ENCODE measurements at places on chromosomes 11 and 22.

DNA sequence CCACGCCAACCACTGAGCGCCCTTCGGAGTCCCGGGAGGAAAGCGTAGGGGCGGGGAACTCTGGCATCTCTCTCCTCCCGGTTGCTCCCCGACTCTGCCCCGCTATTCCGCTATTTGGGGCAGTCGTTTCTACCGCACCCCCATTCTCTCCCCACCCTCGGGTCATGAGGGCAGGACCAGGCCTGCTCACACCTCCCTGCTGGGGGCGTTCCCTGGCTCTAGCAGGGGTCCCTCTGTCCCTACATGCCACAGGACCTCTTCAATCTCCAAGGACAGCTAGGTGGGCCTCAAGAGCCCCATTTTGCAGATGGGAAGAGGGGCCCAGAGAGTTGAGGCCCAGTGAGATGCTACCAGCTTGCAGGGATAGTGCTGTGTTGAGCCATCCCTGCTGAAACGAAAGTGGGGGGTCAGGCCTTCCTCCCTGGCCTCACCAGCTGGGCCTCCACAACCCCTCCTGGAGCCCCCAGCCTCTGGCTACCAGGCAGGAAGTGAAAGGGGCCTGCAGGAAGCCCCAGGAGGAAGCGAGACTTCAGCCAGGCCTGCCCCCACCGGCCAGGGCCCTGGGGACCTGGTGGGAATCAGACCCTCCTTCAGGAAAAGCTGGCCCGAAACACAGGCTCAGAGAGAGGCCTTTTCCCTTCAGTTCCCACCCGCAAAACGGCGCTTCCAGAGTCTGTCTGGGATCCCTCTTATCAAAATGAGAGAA lies 5.5 kb upstream of the SHISA8 start:
- DNase-seq, result no peak

- peak; percentile 41 for DNase-seq
Measured at GRCh38 chr11:46914363-46914762, 4.0 kb downstream of the LRP4 start.

GRCh38 chr11:123587559-123587958 lies 66.9 kb downstream of the SCN3B start:
- no peak for DNase-seq

DNA sequence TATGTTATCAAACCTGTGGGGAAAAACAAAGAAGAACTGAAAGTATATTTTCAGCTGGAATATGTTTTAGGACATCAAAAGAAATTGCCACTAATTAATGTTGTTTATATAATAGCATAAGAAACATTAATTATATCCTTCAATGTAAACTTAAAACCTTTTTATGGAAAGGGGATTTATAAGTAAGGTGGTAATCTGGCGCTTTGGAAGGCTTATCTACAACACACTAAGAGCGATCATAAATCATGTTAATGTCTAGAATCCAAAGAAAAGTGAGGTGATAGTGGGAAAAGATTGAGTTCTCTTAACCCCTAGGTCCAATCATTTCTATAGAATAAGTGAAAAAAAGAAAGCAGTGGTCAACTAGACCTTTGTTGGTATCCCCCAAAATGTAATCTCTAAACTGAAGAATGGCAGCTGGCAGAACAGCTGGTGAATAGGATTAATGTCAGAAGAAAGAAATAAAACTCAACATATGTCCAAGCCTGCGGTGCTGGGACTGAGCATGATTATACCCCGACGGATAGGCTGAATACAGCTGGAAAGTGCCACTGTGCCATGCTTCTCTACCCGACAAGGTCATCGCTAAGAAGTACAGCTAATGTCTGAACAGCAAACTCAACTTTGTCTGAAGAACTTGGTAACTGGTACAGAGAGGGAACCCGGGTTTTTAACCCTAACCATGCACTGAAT lies 64.0 kb downstream of the SOX6 start:
- DNase-seq, result no peak

- DNase-seq, result no peak
Measured at GRCh38 chr22:33780531-33781136, 139.6 kb downstream of the LARGE1 start.

All from RPMI7951 (cell line).